NCI-H2107 (cell line): ENCODE measurements at places on chromosomes 7 and 10.

DNA sequence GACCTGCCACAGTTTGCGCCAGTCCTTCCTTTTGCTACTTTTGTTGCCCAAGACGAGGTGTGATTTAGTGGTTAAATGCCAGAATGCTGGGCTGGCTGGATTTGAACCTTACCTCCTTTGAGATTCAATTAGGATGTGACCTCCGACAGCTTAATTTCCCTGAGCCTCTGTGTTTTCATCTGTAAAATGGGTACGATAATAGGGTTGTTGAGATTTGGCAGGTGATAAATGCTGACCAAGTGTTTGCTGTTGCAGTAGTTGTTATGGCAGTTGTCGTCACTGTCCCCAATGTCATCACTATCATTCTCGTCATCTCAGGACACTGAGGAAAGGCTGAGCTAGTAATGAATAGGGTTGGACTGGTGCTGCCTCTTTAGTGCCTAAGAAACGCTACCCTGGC lies 61.1 kb downstream of the GRK5 start:
- DNase-seq, result no peak

GRCh38 chr7:70595755-70596597 lies 536.0 kb upstream of the GALNT17 start:
- DNase-seq, result no peak

- no peak for DNase-seq
Observed at GRCh38 chr10:79166741-79167140, 98.0 kb downstream of the ZMIZ1 start.

- DNase-seq, result no peak
Observed at GRCh38 chr10:127690176-127690835, 46.7 kb upstream of the FOXI2 start.

DNA sequence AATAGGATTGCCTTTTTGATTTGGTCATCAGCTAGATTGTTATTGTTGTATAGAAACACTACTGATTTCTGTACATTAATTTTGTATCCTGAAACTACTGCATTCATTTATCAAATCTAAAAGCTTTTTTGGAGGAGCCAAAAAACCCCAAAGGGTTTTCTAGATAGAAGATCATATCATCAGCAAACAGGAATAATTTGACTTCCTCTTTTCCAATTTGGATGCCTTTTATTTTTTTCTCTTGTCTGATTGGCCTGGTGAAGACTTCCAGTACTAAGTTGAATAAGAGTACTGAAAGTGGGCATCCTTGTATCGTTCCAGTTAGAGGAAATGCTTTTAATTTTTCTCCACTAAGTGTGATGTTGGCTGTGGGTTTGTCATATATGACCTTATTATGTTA lies 10.6 kb upstream of the ENTPD7 start:
- DNase-seq, result no peak

DNA sequence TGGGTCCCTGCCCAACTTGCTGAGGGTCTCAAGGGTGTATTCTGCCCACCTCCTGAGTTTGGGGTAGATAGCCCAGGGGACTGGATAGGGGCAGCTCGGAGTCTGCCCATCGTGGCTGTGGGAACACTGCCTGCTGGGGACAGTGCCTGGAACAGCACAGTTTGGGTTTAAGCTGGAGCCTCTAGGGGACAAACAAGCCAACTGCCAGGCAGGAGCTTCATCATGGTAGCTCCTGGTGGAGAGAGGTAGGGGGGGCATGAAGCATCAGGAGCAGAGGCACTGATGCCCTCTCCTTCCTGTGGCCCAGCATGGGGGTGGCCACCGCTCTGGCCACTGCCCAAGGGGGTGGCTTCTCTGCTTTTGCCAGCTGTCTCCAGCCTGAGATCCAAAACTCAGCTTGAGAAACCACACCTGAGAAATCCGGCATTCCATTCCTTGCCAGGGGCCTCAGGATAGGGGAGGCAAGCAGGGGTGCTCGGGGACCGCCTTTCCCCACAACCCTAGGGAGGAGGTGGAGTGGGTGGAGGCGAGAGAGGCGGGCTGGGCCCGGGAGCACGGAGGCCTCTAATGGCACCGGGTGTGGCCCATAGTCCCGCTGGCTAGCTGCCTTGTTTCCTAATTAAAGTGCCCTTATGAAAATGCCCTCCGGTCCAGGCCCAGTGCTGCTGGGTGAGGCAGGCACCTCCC lies 47.6 kb downstream of the UNC5B start:
- DNase-seq, result no peak

DNA sequence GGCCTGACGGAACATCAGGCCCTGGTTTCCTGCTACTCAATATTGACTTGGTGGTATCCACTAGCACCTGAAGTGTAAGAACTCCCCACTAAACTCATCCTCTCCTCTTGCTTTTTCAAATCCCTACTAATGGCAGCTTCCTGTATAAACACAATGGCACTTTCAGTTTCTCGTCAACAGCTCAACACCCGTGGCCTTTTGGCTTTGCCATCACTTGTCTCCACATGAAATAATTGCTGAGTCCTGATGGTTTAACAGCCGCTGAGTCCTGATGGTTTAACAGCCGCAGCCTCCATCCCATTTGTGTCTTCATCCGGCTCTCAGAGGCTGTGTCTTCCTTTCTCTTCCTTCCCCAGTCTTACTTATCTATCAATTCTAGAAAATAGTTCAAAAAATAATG lies 261.4 kb upstream of the PITRM1 start:
- DNase-seq, result no peak

- DNase-seq, result no peak
Observed at GRCh38 chr7:77655836-77656455, 40.3 kb upstream of the RSBN1L start.

DNA sequence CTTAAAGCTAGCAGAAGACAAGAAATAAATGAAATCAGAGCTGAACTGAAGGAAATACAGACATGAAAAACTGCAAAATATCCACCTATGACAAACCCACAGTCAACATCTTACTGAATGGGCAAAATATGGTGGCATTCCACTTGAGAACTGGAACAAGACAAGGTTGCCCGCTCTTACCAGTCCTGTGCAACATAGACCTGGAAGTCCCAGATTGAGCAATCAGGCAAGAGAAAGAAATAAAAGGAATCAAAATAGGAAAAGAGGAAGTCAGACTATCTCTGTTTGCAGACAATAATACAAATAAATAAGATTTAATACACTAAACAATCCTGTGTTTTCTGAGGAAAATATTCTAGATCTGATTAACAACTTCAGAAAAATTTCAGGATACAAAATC lies 570.5 kb upstream of the SEMA3D start:
- DNase-seq, result no peak

DNA sequence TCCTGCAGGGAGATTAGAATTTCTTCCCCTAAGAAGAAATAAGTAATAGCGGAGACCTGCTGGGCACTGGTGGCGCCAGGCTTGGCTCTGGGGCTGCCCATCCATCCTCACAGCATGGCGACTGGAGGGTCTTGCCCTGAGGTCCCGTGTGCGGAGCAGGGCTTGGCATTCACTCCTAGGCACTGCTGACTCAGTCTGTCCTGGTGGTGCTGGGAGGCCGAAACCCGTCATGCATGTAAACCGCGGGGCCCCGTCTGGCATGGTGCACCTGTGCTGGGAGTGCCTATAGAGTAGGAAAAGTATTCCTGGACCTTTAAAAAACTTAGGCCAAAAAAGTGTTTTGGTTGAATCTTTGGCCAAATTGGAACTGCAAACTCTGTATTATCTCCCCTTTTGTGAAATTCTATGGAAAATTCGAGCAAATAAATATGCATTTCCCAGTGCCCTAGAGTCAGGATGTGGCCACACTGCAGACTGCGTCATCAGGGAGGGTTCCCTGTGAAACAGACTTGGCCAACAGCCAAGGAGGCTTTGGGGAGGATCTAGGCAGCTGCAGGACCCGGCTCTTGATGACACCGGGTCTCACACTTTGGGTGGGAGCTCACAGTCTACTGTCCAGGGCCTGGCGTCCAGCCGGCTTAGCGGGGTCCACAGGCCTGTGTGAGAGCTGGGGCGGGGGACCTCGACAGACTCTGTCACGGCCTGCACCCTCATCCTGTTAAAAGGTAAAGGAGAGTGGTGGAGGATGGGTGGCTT lies 122.3 kb downstream of the VIPR2 start:
- no peak for DNase-seq

- no peak for DNase-seq
Observed at GRCh38 chr7:123879628-123880027, 34.7 kb downstream of the HYAL4 start.

- no peak for DNase-seq
Observed at GRCh38 chr7:141550386-141551093, 670 bp upstream of the AGK start.

GRCh38 chr7:41448104-41448503 lies 254.8 kb downstream of the INHBA start:
- DNase-seq, result no peak

GRCh38 chr10:84398696-84399095 lies 70.3 kb downstream of the CCSER2 start:
- no peak for DNase-seq

GRCh38 chr10:88184543-88185297 lies 321.3 kb downstream of the PTEN start:
- no peak for DNase-seq

- DNase-seq, result no peak
Observed at GRCh38 chr10:117373823-117374505, 1.3 kb downstream of the PDZD8 start.

GRCh38 chr10:95389982-95390381 lies 99.2 kb upstream of the PDLIM1 start:
- DNase-seq, result no peak

- DNase-seq, result no peak
Observed at GRCh38 chr7:66105263-66105748, 9.3 kb upstream of the CRCP start.
